Activated T-helper 17 cell treated with anti-CD3 and anti-CD28 coated beads, Interleukin-2, amount 50 U/mL, for 72 hours (primary cell): ENCODE measurements at places on chromosomes 2 and 18.

DNA sequence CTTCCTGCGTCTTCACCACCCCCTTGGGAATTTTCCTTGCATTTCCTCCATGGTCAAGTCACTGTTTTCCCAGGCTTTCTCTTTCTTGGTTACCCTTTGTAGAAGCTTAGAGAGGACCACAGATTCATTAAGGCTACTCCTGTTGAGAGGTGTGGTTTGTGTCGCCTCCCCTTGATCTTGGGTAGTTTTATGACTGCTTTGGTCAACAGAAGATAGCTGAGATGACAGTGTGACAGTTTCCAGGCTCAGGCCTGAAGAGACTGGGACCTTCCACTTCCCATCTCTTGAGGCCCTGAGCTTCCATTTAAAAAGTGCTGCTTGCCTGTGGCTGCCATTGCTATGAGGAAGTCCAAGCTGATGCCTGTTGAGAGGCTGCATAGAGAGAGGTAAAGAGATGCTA, 5.4 kb downstream of the ACOXL start:
- no peak for ATAC-seq

DNA sequence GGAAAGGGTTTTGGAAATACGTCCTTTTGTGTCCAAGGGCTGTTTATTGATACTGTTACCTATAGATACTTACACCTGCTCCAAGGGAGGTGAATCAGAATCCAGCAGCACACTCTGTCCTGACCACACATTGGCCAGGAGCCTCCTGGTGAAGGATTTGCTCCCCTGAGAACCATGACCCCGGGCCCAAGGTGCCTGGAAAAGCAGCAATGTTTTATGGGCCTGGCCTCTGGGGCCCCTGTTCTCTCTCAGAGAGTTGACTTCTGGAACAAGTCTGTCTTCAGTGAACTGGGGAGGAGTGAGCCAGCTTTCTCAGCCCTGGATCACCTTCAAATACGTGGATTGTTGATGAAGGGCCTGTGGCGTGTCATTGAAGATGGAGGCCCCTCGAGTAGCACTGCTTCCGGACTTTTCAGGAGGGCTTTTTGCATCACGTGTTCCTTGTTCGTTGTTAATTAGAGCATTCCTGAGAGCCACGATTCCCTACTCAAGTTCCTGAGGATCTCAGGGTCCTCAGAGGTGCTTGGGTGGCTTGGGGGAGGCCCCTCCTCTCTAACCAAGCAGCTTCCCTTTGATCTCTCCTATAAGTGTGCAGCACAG, 78.5 kb upstream of the RPL31 start:
- ATAC-seq, result no peak

DNA sequence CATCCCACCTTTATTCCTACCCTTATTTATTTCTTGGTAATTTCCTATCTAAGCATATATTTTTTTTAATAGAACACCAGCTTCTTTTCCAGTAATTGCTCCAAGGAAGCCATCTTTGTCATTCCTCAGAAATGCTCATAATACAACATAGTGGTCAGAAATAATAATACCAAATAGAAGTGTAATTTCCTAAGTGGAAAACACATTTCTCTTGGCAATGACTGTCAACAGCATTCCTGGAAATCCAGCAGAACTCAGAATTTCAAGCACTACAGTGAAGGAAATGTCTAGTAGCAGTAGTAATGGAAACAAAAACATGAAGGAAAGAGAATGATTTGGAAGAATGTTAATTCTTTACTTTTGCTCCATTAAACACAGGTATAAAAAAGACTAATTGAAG, 56.6 kb downstream of the GDF7 start:
- no peak for ATAC-seq

- no peak for ATAC-seq
These were observed 104.3 kb downstream of the TTC27 start for GRCh38 chr2:32732120-32732519.
